ENCODE measurements at places on chromosomes 2 and 18.

GRCh38 chr2:85831735-85832134 lies 57.1 kb downstream of the ST3GAL5 start:
- DNase-seq, result no peak

DNA sequence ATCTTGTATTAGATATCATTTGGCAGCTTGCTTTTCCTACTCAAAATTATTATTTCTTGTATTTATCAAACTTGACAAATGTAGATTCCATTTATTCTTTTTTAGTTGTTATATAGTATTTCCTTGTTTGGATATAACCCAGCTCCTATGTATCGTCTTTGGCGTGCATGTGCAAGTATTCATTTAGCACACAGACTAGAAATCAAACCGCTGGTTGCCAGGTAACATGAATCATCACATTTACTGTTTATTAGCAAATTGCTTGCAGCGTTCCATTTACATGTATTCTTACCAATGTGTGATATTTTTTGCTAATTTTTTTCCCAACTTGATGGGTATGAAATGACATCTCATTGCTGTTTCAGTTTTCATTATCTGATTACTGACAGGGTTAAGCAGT lies 2089.7 kb upstream of the CELF4 start:
- no peak for DNase-seq

GRCh38 chr18:37430357-37431076 lies 135.1 kb downstream of the CELF4 start:
- DNase-seq, result no peak

DNA sequence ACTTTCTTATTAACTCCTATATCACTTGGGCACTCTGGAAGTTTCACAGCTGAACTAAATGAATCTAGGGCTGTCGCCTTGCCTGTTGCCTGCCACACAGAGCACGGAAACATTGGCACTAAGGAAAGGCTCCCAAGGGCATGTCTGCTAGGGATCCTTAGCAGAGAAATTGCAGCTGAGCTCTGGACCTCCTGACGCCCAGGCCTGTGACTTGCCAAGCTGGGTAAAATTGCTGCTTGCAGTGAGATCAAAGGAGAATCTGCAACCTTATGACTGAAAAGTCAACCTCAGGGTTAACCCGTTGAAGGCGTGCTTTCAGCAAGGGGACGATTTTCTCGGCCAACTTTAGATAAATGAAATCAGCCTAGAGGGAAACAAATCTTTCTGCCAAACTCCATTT lies 189.8 kb downstream of the NCK2 start:
- no peak for DNase-seq

- peak; percentile 27 for DNase-seq
Measured at GRCh38 chr2:238700506-238701340, 147.2 kb upstream of the TWIST2 start.

- DNase-seq, result no peak
Measured at GRCh38 chr2:215660687-215661086, 224.8 kb upstream of the FN1 start.
